Activated CD4-positive, CD25-positive, alpha-beta regulatory T cell (primary cell): ENCODE measurements at places on chromosomes 1 and 21.

GRCh38 chr1:147545133-147545532, 3.8 kb downstream of the BCL9 start:
- DNase-seq = peak; percentile 57

DNA sequence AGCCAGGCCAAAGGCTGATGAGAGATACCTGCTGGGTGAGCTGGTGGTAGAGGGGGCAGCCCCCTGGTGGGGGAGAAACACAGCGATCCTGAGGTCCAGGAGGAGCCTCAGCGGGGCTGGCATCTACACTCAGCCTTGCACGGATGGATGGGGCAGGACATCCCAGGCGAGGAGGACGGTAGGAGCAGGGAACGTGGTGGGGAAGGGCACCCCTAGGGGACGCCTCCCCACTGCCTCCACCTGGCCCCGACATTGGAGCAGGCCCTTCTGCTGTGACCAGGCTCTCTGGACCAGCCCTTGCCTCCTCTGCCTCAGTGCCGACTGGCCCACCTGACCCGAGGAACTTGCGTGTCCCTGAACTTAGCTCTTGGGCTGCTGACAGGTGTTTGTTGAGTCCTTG, 6.4 kb upstream of the MMEL1 start:
- DNase-seq = no peak

GRCh38 chr1:66929146-66929688, 4.4 kb downstream of the MIER1 start:
- no peak for DNase-seq

DNA sequence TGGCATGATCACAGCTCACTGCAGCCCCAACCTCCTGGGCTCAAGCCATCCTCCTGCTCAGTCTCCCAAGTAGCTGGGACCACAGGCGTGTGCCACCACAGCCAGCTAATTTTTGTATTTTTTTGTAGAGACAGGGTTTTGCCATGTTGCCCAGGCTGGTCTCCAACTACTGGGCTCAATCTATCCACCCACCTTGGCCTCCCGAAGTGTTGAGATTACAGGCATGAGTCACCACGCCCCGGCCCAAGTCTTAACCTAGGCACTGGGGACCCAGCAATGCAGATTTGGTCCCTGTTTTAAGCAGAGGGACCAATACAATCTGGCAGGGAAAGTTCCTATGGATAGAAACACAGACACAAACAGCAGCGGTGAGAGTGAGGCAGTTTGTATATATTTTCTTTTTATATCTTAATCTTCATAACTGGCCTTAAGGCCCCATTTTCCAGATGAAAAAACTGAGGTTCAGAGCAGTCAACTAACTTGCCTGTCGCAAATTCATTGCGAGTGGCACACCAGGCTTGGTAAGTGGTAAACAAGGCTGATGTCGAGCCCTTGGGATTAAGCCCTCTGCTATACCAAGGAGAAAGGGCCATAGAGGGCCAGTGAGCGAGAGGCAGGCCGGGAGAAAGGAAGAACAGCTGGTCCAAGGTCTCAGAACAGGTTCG, 77.8 kb upstream of the TINAGL1 start:
- DNase-seq = no peak

DNA sequence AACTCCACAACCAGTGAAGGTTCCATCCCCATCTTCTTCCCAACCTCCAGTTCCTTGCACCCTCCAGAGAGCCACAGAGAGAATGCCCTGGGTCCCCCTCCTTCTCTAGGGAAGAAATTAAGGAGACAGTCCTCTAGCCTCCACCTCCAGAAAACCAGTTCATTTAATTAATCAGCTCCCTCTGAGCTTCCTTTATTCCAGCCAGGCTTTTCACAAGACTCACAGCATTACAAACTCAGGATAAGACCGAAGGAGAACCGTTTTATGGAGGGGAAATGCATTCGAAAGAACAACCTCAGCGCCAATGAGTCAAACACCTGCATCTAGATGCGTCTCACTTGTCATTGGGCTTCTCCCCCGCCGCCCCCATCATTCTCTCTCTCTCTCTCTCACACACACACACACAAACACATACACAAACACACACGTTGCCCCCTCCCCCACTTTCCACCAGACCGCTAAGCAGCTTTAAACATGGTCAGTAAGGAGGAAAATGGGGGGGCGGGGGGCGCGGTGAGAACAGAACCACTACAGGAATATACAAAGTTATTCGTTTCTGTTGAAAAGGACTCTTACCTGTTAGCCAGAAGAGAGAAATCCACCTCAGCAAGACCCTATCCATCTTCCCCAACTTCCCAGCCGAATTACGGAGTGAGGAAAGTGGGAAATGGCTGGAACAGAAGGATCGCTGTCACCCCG, 544 bp downstream of the ILDR2 start:
- no peak for DNase-seq

DNA sequence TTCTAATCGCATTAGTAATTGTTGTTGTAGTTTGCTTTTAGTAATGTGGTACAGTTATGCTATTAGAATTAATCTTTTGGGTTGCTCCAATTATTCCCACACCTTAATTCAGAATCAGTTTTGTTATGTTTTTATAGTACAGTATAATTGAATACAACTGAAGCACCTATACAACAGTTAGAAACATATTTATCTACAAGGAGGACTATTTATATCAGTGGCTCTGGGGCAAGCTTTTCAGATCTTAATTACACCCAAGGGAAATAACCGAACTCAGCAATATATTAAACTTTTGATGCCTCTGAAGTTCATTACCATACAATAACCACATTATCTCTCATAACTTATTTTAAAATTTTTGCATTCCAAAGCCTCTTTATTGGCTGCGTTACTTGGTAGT, 74.4 kb downstream of the LHX9 start:
- no peak for DNase-seq

GRCh38 chr1:229310833-229311232, 32.0 kb downstream of the CCSAP start:
- DNase-seq = no peak

DNA sequence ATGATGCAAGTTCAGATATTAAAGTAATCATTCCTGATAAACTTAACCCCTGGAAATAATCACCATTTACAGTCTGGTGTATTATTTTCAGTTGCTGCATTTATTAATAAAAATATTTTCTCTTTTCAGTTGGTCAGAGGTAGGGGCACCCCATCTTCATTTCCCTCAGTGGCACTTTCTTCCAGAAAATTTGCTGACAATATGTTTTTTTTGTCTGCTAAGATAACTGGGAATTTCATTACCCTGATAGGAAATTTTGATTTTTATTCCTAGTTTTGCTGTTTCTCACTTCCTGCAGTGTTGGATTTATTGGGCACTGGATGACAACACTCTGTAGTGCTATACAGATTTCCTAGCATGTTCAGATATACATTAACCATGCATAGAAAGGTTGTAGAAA, 33.1 kb upstream of the APOBEC4 start:
- DNase-seq = no peak

DNA sequence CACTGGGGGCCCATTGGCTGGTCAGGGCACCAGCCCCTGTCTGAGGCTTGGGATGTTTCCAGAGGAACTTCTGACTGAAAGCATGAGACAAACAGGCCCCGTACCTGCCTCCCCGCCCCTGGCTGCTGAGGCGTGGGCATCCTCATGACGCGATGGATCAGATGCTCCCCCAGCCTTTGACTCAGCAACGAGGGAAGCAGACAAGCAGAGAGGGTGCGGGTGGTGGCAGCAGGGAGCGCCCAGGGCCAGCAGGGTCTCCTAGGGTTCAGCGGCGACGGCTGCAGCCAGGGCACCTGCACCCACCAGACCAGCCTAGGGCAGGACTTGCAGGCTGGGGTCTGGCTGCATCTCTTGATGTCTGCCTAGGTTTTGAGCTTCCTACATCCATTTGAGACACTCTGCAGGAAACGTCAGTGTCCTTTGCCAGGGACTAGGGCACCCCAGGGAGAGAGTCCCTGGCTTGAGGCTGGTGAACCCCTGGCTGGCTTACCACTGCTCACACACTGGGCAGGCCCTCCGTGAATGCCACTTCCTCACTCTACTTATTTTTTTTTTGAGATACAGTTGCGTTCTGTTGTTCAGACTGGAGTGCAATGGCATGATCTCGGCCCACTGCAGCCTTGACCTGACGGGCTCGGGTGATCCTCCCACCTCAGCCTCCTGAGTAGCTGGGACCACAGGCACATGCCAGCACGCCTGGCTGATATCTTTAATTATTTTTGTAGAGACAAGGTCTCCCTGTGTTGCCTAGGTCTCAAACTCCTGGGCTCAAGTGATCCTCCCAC, 63.3 kb downstream of the DHRS3 start:
- no peak for DNase-seq
